GM04504 (cell line): ENCODE measurements at places on chromosomes 7 and 10.

- DNase-seq, result no peak
Observed at GRCh38 chr10:23422003-23422411, 16.9 kb upstream of the OTUD1 start.

DNA sequence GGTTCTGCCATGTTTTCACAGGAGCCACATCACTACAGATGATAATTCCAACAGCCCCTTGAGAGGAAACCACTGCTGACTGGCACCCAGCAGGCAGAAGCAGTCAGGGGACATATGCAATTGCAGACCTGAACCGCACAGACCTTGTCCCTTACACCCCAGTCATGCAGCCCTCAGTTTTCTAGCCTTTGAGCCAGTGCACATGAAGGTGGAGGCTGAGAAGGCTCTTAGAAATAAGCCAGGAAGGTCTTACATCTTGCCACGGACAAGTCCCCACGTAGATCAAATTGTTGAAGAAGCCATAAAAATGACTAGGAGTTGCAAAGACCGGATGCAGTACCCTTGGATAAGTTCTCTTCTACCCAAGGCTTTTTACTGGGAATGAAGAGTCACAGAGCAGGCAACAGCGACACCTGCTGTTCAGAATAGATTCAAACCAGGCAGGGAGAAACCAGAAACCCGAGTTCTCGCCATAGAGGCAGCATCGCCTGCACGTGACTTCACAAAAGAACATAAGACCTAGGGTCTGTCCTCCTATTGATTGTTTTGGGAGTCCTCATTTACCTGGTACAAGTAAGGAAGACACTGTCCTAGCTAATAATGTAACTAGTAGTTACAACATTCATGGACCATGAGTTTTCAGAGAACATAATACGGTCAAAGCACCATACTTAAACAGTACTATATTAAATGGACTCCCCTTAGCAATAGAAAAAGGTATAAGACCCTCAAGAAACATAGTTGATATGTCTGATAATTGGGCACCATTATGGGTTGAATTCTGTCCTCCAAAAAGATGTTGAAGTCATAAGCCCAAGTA lies 11.1 kb downstream of the STEAP1B start:
- DNase-seq, result peak; percentile 56

DNA sequence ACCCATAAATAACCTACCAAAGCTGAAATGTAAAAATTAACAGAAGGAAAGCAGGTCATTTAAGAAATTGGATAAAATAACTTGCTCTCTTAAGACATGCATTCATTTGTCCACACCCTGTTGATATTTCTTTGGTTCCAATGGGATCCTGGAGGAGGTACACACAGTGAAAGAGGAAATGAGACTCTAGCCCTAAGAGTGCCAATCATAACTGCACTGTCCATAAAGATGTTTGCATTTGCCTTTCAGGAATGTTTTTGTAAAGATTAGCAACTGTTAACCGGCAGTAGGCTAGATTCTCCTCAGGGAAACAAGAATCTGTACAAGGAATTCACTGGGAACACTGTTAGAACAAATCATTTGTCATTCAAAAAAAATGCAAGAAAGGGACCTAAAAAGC lies 61.0 kb downstream of the MEOX2 start:
- DNase-seq, result no peak

- no peak for DNase-seq
Observed at GRCh38 chr10:73953665-73954064, 42.7 kb downstream of the PLAU start.

- peak; percentile 80 for DNase-seq
Observed at GRCh38 chr7:106485031-106485551, 175.9 kb downstream of the CCDC71L start.

DNA sequence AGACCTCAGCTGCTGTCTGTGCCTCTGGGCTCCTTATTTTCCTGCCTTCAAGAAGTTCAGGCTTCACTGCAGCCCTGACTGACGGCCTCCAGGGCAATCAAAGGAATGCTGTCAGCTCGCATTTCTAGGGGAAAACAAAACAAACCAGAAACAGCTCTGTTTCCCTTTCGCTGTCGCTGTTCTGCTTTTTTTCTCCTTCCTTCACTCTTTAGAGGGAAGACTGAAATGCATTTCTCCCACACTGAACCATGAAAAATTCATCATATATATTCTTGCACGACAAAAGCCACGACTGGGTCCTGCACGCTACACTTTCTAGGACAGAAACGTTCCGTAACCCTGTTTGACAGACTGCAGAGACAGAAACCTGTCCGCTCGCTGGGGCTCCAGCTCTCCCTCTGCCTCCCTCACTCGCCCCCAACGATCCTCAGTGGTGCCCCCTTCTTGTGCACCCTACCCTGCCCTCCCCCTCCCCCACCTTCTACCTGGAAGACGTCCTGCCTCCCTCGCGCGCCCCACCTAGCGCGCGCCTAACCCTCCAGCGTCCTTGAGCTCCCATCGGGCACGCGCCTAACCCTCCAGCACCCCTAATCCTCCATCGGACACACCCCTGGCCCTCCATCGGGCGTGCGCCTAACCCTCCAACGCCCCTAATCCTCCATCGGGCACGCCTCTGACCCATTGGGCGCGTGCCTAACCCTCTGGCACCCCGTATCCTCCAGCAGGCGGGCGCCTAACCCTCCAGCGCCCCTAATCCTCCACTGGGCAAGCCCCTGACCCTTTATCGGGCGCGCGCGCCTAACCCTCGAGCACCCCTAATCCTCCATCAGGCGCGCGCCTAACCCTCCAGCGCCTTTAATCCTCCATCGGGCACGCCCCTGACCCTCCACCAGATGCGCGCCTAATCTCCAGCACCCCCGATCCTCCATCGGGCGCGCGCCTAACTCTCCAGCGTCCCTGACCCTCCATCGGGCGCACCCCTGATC lies 37.1 kb downstream of the SVOPL start:
- DNase-seq, result no peak

DNA sequence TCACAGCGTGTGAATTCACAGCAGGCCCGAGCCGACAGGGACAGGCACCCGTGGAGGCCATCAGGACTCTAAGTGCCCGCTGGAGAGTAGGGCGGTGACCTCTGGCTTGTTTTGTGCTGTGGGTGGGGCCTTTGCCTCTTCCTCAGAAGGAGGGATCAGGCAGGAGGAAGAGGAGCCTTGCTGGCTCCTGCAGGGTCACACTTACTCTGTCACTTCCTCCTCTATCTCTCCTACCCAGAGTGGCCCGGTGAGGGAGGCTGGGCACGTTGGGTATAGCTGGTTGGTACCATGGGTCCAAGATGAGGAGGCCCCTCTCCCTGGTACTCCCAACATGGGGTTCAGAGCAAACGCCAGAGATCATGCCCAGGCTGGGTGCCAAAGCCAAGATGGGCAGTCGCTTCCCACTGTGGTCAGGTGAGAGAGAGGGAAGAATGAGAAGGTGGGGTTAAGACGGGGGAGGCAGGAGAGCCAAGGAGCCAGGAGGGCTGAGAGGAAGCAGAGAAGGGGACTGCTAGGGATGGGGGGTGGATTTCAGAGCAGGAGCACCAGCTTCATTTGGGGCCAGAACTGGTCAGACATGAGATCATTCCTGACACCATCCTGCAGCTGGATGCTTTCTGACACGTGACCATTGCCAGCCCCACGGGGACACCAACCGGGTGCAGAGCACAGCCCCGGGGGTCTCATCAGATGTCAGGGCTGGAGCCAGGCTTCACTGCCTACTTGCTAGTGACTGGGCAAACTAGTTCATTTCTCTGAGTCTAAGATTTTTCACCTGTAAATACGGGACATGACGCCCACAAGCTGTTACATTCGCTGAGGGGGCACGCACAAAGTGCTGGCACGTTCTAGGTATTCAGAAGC lies 54.8 kb upstream of the CACUL1 start:
- no peak for DNase-seq

- DNase-seq, result no peak
Observed at GRCh38 chr7:134720091-134720935, 59.1 kb upstream of the CALD1 start.

DNA sequence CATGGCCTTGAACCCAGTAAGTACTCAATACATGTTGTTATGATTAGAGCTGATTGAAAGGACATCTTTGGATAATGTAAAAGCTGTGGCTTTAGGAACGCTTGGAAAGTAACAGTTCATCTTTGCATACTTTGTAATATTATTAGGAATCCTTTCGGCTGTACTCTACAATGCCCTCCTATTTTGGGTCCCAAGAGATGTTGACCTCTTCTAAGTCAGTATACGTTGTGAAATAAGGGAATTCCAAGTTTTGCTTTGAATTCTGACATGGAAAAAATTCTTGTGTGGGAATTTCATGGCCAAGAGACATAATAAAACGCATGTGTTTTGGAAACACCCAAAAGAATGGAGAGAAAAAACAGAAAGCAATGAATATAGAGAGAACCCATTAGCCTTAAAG lies 7.7 kb downstream of the AGR3 start:
- DNase-seq, result no peak

DNA sequence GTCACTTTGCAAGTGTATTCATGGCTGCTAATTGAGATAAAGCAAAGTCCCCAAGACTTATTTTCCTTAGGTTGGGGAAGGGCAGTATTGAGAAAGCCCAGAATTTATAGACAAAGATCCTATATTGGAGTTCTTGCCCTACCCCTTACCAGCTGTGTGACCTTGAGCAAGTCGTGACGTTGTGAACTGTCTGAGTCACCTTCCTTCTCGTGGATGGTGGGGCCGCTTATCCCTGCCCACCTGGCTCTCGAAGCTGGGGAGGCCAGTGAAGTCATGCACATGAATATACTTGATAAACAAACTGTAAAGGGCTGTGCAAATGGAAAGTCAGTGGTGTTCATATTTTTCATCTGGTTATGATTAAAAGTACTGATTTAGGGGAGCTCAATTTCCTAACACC lies 127.4 kb downstream of the TACC2 start:
- DNase-seq, result no peak

DNA sequence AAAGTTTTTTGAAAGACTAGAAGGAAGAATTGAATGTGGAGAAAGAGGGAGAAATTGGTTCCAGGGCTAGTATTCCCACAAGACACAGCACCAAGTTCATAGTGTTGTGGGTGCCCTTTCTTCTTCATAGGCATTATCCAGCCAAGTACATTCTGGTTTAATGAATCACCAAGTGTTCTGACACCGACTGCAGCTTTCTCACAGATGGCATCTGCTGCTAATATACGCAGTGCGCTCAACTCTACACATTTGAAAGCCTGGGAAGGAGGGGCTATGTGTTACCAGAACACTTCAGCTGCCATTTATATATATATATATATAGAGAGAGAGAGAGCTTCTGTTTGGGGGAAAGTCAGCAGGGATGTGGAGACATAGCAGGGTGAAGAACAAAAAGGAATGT lies 1168.4 kb downstream of the GATA3 start:
- peak; percentile 26 for DNase-seq

DNA sequence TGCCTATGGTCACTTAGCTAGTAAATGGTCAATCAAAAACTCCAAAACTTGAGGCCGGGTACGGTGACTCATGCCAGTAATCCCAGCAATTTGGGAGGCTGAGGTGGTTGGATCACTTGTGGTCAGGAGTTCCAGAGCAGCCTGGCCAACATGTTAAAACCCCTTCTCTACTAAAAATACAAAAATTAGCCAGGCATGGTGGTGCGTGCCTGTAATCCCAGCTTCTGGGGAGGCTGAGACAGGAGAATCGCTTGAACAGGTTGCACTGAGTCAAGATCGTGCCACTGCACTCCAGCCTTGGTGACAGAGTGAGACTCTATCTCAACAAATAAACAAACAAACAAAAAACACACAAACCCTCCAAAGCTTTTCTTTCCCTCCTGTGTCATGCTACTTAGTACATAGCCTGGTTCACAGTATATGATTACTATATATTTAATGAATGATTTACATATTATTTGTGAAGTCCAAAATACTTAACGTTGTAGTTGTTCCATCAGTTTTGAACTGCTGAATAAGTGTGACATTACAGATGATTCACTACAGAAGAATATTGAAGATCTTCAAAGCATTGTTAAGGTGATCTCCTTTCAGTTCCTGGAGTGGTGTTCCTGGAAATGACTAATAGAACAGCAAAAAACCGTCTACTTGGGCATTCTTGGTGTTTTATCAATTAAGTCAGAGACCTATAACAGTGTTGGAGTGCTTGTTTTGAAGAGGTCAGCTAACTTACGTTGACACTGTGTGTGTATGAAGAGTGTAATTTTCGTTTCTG lies 72.9 kb downstream of the ADK start:
- DNase-seq, result peak; percentile 17

GRCh38 chr10:85457191-85457590 lies 909.4 kb downstream of the GRID1 start:
- no peak for DNase-seq

GRCh38 chr10:17758896-17759295 lies 6.9 kb downstream of the TMEM236 start:
- no peak for DNase-seq

- DNase-seq, result no peak
Observed at GRCh38 chr10:79264942-79265341, 82.3 kb upstream of the PPIF start.

- DNase-seq, result no peak
Observed at GRCh38 chr7:119562839-119563238, 710.1 kb upstream of the KCND2 start.

- DNase-seq, result no peak
Observed at GRCh38 chr7:45566386-45566785, 7.8 kb upstream of the ADCY1 start.

DNA sequence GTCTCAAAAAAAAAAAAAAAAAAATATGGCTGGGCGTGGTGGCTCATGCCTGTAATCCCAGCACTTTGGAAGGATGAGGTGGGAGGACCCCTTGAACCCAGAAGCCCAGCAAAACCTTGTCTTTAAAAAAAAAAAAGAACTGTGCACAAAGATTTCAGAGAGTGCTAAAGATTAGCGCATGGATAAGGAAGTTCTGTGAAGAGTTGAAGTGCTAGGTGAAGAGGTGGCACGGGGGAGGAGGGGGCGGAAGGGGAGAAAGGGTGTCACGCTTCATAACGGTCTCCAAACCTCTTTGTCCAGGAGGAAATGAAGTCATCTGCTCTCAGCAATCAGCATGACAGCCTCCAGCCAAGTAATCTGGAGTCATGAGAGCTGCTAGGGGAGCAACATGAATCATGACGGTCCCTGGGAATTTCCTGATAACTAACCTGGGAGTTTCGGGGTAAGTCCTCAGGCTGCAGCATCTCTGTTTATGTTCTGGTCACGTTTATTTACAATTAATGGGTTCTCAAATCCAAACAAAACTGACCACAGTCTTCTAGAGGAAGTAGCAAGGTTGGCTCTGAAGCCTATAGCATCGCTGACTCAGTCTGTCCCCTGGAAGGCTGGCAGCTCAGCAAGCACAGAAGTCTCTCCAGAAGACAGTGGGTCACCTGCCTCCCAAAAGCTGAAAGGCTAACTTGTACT lies 1.9 kb upstream of the PLAU start:
- DNase-seq, result peak; percentile 94

GRCh38 chr10:103765168-103765567 lies 90.2 kb downstream of the SH3PXD2A start:
- DNase-seq, result peak; percentile 44

- no peak for DNase-seq
Observed at GRCh38 chr10:53899463-53900160, 901.4 kb downstream of the PCDH15 start.

- no peak for DNase-seq
Observed at GRCh38 chr7:43479042-43479441, 103.9 kb upstream of the STK17A start.

- no peak for DNase-seq
Observed at GRCh38 chr7:99409192-99409572, 413 bp downstream of the BUD31 start.
